NCI-H524 treated with DMSO at 0.1 percent for 48 hours (cell line): ENCODE measurements at places on chromosomes 6 and 20.

GRCh38 chr6:131730264-131730663 is 19.4 kb upstream of the CTAGE9 start:
- no peak for DNase-seq

GRCh38 chr20:49661560-49662329 is 51.9 kb downstream of the B4GALT5 start:
- DNase-seq: no peak

GRCh38 chr6:155706341-155706740 is 250.7 kb upstream of the NOX3 start:
- no peak for DNase-seq

GRCh38 chr6:79048611-79049010 is 29.4 kb downstream of the PHIP start:
- no peak for DNase-seq

DNA sequence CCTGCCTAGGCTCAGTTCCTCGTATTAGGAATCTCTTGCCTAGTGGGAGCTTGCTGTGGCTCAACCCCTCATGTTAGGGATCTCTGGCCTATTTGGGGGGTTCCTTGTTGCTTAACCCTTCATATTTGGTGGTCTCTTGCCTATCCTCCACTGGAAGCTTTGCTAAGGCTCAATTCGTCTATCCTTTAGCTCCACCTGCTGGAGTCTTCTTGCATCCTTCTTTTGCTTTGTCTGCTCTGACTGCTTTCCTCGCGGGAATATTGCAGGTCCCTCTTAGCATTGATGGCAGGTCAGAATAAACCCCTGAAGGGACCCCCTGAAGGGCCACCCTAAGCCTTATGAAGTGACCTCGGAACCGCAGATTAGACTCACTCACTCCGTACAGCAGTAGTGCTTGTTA is 203.0 kb upstream of the TBX18 start:
- no peak for DNase-seq

DNA sequence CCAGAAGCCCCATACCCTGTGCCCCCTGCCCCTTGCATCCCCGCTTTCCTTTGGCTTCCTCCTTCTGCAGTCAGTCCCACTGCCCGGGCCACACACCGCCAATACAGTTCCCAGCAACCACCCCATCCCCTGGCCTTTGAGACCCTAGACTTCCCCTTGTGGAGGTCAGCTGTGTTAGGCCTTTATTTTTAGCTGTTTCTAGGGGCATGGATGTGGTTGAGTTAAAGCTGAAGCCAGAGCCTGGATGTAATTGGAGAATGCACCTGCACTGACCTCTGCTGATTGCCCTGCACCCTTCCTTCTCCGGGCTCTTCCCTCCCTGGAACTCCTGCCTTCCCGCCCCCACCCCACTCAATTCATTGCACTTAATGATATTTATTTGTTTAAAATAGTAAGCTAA is 33.9 kb downstream of the LYRM2 start:
- DNase-seq: no peak

- DNase-seq: no peak
Measured at GRCh38 chr6:128499079-128499731, 21.2 kb downstream of the PTPRK start.

DNA sequence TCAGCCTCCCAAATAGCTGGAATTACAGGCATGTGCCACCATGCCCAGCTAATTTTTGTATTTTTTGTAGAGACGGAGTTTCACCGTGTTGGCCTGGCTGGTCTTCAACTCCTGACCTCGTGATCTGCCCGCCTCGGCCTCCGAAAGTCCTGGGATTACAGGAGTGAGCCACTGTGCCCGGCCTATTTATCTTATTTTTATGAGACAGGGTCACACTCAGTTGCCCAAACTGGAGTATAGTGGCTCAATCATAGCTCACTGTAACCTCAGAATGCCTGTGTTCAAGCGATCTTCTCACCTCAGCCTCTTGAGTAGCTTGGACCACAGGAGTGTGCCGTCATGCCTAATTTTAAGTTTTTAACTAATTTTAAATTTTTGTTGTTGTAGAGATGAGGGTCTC is 114.4 kb downstream of the JARID2 start:
- DNase-seq: no peak

GRCh38 chr20:51985013-51985415 is 182.7 kb upstream of the SALL4 start:
- no peak for DNase-seq

- no peak for DNase-seq
Measured at GRCh38 chr6:20751293-20751935, 217.2 kb downstream of the CDKAL1 start.

- no peak for DNase-seq
Measured at GRCh38 chr6:28897369-28897745, 26.4 kb downstream of the TRIM27 start.
